ENCODE measurements at places on chromosomes 3 and 15.
A peak's percentile ranks its signal among the peaks of the same experiment; 100 is the strongest.

DNA sequence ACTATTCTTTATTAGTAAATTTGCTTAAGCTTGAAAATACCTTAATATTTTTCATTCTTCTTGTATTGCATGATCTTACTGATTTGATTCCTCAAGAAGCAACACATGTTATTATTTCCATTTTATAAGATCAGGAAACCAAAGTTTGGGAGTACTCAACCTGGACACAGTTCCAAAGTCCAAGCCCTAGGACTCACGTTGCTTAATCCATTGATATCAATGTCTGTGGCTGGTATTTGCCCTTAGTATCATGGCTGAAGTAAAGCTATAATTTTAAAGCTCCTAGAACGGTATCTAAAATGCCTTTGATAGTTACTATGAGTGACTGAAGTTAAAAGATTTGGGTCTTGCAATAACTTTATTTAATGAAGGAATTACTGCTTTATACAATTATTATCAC, 1045.3 kb downstream of the TUSC7 start:
- no peak for DNase-seq

- DNase-seq = no peak
These were observed 158.5 kb upstream of the TPM1 start for GRCh38 chr15:62883938-62884479.

GRCh38 chr15:101437618-101438481, 51.7 kb downstream of the PCSK6 start:
- no peak for DNase-seq

DNA sequence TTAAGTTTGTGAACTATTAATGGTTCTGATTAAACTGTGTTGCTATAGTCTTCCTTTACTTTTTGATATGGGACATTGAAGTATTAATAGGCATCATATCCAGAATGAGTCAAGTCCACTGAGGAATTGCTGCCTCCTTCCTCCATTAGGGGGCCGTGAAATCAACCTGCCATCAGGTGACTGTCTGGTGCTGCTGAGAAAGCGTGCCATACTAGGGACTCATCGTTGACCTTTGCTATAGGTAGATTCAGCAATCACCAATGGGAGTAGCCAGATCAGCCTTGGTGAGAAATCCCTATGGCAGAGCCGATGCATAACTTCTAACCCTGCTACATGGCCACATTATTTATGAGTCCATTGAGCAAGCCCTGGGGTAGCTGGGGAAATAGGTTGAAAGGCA, 30.1 kb upstream of the SLC28A2 start:
- DNase-seq = no peak

- DNase-seq = no peak
These were observed 324.1 kb downstream of the ZIC1 start for GRCh38 chr3:147733217-147733616.

- DNase-seq = no peak
These were observed 164.0 kb downstream of the ROBO2 start for GRCh38 chr3:77203851-77204250.

- DNase-seq = no peak
These were observed 130.7 kb downstream of the LPP start for GRCh38 chr3:188284455-188285212.

DNA sequence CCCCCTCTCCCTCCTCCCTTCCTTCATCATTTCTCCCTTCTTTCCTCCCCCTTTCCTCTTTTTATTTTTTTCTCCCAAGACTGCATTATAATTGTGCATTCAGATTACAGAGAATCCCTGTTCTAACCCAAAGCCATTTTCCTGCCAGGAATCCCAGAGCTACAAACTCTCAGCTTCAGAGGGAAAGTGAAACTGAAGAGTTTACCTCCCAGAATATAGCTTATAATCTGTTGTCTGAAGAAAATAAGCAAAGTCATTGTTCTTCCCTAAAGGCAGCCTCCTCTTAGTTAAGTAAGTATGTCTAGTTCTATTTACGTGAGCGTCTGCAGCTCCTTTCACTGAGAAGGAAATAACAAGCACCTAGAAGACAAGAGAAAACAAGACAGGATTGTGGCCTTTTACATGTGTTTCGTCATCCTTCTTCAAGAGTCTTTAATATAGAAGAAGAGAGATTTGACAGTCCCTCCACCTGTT, 97.2 kb downstream of the CHST2 start:
- peak; percentile 73 for DNase-seq

DNA sequence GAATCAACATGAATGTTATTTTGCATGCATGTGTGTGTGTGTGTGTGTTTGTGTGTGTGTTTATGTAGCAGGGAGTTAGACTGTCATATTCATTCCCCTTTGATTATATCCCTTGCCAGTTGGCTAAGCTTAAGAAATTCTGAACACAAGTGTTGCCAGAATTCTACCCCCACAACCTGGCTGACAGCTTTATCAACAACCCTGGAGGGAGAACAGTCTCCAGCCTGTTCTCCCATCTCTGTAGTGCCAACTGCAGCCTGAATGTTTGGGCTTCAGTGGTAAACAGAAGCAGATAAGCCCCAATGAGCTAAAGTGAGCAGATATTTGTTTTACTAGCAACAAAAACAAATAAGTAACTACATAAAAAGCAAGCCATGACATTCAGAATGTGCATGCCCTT, 162.6 kb upstream of the ABI3BP start:
- no peak for DNase-seq

DNA sequence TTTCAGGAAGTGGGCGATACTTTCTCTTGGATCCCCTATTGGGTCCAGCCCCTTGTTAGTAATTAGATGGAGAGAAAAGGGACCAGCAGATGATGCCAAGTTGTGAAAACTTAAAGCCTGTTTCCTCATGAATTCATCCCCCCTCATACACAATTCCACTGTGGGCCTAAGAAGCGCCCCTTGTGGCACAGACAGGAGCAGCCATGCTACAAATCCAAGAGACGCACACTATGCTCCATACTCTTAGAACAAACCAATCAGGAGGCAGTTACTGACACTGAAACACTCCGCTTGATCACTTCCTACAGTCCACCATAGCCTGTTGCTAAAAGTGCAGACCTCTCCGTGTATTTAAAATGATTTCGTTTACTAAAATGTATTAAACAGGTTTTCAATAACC, 111.3 kb upstream of the ARRDC4 start:
- DNase-seq = no peak

- no peak for DNase-seq
These were observed 10.8 kb downstream of the WDR5B start for GRCh38 chr3:122405015-122405414.
